ENCODE measurements at places on chromosomes 16 and 17.

DNA sequence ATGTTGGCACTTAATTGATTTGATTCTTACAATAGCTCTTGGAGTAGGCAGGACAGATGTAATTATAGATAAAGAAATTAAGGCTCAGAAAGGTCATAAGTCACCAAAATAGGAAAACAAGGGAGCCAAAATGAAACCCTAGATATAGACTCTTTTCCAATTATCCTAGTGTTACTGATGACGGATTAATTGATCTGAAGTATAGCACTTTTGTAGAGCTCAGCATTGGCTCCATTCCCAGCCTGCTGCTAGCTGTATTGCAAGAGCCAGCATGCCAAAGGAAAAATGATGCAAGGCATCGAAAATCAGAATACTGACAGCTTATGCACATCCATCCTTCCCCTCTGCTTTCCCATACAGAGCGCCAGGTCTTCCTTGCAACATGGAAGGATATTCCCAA lies 21.6 kb upstream of the RASL10B start:
- DNase-seq: no peak

- DNase-seq: no peak
Measured at GRCh38 chr17:1898332-1898731, 68.5 kb downstream of the RPA1 start.

- no peak for DNase-seq
Measured at GRCh38 chr16:68473358-68474070, 25.2 kb upstream of the SMPD3 start.

DNA sequence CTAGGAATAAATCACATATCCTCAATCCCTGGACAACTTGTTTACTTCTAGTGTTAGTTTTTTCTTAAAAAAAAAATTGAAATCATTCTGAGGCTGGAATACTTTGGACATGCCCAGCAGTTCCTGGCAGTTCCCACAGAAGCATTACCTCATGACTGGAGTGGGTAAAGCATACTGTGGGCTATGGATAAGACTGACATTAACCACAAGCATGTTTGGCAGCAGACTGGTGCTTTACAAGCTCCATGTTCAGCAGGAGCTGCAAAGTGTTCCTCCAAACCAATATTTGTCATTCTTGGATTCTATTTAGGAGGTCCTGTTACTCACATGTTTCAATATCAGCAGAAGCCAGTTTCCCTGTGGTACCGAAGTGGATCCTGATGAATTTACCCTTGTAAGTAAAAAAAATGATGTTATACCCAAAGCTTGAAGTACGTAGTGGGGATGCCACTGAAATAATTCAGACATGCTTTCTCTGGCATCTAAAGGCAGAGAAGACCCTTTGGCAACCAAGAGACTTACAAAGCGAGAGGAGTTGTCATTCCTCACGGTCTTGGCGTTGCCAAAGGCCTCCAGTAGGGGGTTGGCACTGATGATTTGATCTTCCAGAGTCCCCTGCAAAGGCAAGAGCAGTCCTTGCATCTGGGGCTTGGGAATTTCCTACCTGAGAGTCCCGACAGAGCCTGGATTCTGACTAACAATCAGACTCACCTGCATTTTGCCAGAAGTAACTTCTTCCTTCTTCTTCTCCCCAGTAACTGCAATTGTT lies 4.9 kb downstream of the MYH1 start:
- DNase-seq: no peak

DNA sequence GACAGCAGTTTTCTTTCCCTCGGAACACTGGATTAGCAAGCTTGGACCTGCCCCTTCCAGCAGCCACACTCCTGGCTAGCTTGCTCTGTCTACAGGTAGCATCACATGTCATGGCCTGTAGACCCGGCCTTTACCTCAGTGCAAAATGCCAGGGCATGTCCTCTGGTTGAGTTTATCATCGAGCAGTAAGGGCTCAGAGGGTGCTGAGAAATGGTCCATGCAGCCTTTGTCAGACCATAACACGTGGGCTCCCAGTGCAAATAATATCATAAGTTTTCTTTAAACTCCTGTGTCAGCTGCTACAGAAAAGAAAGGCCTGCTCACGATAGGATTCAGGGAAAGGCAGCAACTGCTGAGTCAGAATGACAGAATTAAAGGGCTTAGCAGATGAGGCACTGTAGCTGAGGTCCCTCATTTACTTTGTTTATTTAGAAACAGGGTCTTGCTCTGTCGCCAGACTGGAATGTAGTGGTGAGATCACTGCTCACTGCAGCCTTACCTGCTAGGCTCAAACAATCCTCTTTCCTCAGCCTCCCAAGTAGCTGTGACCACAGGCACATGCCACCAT lies 8.0 kb upstream of the GNA13 start:
- no peak for DNase-seq

DNA sequence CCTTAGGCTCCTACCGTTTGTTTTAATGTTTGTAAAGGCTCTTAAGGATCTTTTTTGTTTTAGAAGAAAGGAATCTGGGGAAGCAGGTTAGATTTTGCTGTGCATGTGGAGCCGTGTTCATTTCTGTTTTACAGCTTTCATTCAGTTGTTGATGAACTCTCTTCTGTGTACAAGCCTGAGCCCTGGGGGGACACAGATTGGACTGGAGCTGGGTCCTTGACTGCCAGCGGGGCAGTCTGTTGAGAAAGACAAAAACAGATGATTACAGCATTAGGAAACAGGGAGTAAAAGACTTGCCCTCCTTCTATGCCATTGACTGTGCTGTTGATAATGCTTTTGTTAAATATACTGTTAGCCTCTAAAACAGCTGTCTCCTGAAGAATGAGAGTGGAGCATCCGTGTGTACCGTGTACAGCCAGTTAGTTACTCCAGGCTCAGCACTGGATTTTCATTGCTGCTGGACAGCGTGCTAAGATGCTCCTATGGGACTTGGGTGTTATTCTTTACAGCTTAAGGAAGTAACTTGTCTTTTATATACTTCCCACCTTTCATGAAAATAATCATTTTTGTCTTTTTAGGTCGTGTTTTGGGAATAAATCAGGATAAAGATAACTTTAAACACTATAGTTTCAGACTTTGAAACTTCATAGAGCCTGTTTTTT lies 3.2 kb downstream of the MAP1LC3B start:
- DNase-seq: no peak

- DNase-seq: no peak
Measured at GRCh38 chr17:77254951-77255825, 114.4 kb downstream of the SEC14L1 start.

DNA sequence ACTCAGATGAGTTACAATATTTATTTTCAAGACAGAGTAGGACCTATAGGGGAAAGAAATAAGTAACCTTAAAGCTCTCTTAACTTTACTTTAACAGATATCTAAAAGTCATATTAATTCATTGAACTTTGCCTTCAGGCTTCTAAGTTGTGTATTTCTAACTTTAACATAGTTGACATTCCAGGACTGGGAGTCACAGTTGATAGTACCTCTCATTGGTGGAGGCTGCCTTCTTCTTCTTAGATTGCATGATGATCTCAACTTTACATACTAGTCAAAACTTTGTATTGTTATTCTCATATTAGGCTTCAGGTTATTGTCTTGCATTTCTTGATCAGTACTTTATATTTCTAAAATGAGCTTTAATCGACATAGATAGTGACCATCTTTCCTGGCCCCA lies 350.1 kb upstream of the KIF2B start:
- DNase-seq: no peak

Measured in activated T-cell treated with anti-CD3 and anti-CD28 coated beads, Interleukin-2, amount 50 U/mL, for 48 hours (primary cell).